NCI-H1105 (cell line): ENCODE measurements at places on chromosomes 11 and 22.

DNA sequence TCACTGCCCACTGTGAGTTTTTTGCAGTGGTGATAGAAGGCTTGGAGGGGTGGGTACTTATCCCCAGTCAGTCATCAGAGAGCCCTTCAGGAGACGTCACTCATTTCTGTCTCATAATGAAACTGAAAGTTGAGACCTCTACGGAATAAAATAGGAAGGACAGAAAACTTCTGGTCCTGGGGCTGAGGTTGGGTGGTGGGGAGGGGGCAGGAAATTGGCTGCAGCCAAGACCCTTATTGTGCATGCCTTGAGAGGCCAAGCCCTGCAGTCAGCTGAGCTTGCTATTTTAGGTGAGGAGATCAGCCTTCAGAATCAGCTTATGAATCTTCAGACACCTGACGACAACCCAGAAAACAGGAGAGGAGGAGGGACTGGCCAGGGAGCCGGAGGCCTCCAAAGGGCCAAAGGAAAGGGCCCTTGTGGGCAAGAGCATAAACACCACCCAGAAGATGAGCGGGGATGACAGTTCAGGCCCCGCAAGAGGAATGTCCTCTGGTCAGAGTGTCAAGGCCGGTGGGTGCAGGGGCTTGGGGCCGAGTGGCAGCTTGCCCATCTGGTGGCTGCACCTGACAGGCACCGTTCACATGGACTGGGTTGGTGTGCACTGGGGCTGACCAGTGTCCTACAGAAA lies 17.9 kb upstream of the ADA2 start:
- DNase-seq = no peak

DNA sequence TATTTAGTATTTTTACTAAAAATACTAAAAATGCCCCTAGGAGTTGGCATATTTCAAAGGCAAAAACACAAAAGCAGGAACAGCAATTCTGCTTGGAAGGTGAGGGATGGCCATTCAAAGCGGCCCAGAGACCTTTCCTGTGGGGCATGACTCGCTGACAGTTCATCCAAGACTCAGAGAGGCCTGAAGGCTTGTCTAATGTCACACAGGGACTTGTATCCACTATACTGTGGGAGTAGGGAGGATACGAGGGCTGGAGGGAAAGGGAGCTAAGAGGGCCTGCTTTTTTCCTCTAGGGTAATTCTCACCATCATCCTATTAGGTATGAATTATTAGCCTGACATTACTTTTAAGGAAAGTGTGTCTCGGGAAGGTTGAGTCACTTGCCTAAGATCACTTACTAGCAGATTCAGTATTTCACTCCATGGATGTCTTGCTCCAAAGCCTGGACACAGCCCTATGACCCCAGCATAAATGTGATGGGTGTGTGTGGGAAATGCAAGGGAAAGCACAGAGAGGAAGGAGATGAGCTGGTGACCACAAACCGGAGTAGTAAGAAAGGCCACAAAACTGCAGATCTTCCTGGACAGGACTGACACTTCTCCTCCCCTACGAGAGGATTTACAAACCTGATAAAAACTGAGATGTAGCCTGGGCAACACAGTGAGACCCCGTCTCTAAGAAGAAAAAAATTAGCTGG lies 16.7 kb upstream of the UCP3 start:
- no peak for DNase-seq

- DNase-seq = no peak
Observed at GRCh38 chr11:72116019-72116755, 3.7 kb upstream of the ANAPC15 start.

- peak; percentile 87 for DNase-seq
Observed at GRCh38 chr11:66479394-66480116, 679 bp upstream of the DPP3 start.

GRCh38 chr11:34683396-34683795 lies 62.5 kb downstream of the EHF start:
- DNase-seq = no peak

DNA sequence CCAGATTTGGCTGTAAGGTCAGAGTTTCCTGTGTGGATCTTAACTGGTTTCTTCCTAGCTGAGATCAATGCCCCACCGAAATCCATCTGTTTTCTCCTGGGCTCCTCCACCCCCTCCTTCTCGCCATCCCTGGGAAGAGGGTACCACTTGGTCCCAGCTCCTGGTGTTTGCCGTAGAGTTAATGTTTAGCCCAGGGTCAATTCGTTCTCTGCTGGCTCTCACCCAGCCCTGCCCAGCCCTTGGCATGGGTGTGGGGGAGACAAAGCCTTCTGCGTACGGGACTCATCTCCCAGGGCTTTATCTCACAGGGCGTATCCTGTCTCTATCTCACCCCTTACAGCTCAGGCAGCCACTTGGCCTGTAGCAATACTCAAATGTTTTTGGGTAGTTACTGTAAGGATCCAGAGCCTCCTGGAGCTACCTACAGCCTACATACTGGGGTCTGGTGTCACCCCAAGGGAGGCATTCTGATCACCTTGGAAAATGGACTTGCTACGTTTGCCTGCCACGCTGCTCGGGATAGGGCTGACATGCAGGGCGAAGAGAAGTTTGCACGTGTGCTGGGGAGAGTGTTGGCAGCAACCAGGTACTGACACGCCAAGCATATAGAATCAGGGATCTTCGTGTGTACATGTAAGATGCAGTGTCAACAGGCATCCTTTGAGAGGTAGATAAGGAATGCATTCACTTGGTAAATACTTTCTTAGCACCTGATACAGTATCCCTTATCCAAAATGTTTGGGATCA lies 66.1 kb downstream of the SCN3B start:
- DNase-seq = no peak

- no peak for DNase-seq
Observed at GRCh38 chr11:66847461-66848232, 4.4 kb downstream of the RCE1 start.

DNA sequence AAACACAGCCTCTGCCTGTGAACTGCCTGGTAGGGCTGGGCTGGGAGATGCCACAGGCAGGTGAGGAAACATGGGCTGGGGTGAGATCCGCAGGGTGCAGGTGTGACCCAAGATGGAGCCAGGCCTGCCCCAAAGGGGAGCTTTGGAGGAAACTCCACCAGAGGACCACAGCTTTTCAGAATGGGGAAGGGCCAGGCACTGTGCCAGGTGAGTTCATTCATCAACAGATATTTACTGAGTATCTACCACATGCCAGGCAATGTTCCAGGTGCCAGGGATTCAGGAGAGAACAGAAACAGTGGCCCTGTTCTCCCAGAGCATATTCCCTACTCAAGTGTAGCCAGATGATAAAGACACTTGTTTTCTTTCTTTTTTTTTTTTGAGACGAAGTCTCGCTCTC lies 11.2 kb downstream of the RTN4RL2 start:
- DNase-seq = no peak

- DNase-seq = peak; percentile 42
Observed at GRCh38 chr22:32801537-32802236, at the start of gene TIMP3. TIMP3 (plus strand) TSS chr22:32801705; CDS start chr22:32802002, 297 bp downstream.

- no peak for DNase-seq
Observed at GRCh38 chr11:76683161-76684095, 12.9 kb upstream of the LRRC32 start.

DNA sequence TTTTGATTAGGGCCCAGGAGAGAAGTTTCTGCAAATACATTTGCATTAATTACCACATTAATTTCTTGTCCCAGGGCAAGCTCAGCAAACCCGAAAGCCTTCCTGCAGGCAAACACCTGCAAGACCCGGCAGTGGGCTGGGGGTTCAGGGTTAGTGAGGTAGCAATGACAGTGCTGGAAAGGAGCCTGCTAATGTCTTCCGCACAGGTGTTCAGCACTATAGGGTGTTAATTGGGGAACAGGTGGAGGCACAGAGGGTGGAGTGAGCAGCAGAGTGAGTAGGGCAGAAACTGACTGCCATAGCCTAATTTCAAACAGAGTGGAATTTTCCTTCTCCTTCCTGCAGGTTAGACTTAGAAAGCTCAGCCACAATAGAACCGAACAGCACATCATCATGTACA lies 50.9 kb upstream of the UBASH3B start:
- no peak for DNase-seq

DNA sequence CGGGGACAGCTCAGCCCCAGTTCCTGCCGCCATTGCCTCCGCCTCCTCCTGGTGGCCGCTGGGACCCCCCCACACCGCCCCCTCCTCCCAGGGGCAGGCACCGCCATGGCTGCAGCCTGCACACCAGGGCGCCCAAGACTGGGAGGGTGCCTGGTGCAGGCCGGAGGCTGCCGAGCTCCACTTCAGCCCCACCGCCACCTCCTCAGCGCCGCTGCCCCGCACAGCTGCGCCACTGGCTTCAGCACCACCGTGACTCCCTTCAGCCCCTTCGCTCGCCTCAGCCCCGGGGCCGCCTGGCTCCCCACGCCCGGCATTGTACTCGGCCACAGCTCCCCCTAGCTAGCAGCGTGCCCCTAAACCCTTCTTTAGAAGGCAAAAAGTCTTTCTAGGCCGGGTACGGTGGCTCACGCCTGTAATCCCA lies 131.1 kb downstream of the CRYBB2 start:
- no peak for DNase-seq

DNA sequence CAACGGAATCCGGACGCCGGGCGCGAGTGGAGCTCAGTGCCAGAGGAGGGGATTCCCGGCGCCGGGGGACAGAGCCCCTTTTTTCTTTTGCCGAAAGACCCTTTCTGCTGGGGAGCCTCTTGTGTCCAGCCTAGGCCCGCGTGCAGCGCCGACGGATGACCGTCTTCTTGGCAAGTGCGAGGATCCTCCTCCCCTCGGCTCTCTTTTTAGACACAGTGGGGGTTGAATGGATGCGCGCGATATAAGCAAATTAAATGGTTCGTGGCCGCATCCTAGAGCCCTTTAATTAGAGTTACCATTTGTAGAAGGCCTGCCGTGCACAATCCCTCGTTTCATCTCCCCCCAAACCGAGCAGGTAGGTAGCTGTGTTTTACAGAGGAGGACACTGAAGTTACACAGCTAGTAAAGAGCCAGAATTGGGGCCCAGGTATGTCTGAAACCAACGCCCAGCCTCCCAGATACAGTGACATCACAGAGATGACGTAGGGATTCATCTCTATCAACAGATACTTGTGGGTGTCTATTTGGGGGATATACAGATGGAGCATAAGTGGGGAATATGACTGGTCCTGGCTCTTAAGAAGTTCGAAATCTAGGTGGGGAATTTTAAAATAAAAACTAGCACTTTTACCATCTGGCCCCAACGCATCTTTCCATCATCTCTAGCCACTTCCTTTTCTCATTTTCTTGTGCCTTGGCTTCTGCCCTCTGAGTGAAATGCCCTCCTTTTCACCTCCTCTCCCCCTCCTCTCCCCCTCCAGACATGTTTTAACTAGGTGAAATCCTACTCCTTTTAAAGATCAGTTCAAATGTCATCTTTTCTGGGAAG lies 875 bp downstream of the TCP11L1 start:
- peak; percentile 58 for DNase-seq

DNA sequence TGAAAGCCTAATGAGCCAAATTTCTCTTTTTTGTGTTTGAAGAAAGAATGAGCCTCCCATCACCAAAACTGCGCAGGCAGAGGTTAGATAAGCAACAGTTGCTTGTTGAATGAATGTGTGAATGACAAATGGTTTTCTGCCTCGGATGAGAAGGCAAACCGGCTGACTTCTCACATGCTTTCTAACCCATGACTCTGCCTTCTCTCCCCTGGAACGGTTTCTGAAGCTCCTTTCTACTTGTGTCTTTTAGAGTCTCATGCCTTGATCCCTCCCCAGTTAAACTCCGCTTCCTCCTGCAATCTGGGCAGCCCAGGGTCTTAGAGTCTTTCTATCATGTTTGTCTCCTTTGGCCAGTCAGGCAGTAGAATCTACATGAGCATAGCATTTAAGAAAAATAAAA lies 342.1 kb upstream of the NCAM1 start:
- DNase-seq = no peak

- no peak for DNase-seq
Observed at GRCh38 chr11:91470656-91471055, 754.0 kb upstream of the FAT3 start.

- no peak for DNase-seq
Observed at GRCh38 chr22:49422701-49423100, 405.0 kb downstream of the BRD1 start.

DNA sequence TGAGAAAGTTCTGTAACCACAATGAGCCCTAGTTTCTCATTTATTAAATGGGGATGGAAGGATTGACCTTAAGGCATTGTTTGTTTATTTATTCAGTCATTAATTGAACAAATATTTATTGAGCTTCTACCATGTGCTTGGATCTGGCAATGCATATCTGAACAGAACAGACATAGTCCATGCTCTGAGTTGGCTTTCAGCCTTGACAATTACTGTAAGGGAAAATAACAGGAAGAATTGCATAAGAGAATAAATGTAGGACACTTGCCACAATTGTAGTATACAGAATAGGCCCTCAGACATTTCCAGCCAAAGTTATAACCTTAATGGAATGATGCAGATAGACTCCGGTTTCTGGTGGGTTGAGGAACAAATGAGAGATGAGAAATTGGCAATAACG lies 160.5 kb upstream of the TTC12 start:
- no peak for DNase-seq

DNA sequence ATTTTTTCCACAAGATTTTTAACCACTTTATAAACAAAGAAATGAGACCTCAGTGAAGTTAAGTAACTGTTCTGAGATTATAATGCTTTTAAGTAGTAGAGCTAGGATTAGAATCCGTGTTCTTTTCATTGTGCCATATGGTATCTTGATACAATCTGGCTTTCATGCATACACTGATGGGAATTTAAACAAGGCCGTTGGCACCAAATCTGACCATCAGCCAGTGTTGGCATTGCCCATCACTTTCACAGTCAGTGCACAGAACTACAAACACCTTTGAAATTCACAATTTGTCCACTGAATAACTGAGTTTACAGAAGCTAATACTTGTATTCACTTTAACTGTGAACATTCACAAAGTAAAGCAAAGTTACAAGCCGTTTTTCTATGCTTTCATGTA lies 1228.0 kb downstream of the TBC1D22A start:
- DNase-seq = no peak

DNA sequence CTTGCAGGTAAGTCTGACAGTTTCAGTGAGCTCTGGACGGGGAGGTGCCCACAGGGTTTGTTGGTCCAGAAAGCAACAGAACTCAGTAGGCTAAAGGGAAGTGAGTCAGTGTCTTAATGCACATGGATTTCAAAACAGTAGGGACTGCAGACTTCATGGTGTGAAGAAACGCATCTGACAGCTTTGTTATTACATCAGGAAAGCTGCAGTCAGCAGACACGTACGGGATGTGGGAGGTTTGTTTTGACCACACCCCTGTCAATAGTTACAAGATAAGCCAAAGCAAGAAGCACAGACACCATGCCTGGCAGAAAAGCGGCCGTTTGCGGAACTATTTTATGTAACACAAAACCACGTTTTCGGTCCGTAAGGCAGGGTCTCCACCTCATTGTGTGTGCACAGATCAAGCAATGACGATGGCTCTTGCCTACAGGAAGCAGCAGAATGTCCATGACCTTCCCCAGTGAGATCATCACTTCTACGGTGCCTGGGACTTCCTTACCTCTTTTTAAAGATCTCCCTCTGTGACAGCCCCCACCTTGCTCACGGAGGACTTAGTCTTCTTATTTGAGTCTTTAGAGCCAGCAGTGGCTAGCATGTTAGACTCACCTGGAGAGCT lies 58.2 kb upstream of the FTH1 start:
- DNase-seq = no peak

GRCh38 chr22:21759646-21760376 lies 24.2 kb upstream of the YPEL1 start:
- DNase-seq = no peak

- no peak for DNase-seq
Observed at GRCh38 chr11:68735646-68736045, 15.7 kb downstream of the TESMIN start.

- DNase-seq = peak; percentile 28
Observed at GRCh38 chr11:44775366-44775984, 48.7 kb downstream of the TSPAN18 start.

- DNase-seq = no peak
Observed at GRCh38 chr11:17528181-17528691, 16.0 kb downstream of the USH1C start.
